ENCODE measurements at places on chromosomes 3 and 15. TPM values are rescaled to one million over a fixed set of nuclear protein-coding genes. Genes with fewer than 3 reads are reported as not detected.

Gene WNT5A
- total RNA-seq, result 0.66 TPM

Gene CKMT1B
- total RNA-seq, result 2.2 TPM

Gene CTXND1
- total RNA-seq, result not detected

Gene ANKRD63
- total RNA-seq, result 0.67 TPM

Gene FOXB1
- total RNA-seq, result not detected

Gene GRIP2
- 0.52 TPM for total RNA-seq

Gene TMEM266
- 0.17 TPM for total RNA-seq

Gene CHRFAM7A
- 6.6 TPM for total RNA-seq

Gene IGSF10
- 0.54 TPM for total RNA-seq

Gene B3GALNT1
- 0.21 TPM for total RNA-seq

Gene CIB1
- total RNA-seq, result 205 TPM

Gene SLCO2A1
- 0.08 TPM for total RNA-seq

Gene PIERCE2
- 5.6 TPM for total RNA-seq

Gene RARRES1
- total RNA-seq, result 16.6 TPM

Gene MNS1
- total RNA-seq, result 2.7 TPM
